ENCODE measurements at places on chromosomes 3 and 15.

GRCh38 chr15:77042245-77042919, 28.5 kb downstream of the TSPAN3 start:
- DNase-seq = no peak

DNA sequence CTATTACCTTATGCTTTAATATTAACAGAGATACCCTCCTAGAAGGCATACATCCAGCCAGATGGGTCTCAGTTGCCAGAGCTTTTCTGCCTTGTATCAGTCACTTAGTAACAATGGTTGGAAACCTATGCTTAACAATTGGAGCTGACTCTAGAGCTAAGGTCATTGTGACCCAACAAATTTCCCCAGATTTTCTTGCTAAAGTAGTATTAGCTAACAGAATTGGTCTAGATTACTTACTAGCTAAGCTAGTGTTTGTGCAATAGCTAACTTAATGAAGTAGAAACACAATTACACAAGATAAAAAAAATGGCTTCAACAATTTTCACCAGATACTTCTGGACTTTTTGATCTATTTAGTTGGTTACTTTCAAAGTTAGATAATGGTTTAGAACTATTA, 236.9 kb downstream of the NSUN3 start:
- DNase-seq = no peak

GRCh38 chr3:149832086-149832485, 19.1 kb downstream of the RNF13 start:
- no peak for DNase-seq

- DNase-seq = no peak
Observed at GRCh38 chr15:43859546-43859945, 32.7 kb downstream of the WDR76 start.

GRCh38 chr3:69320871-69321271, 65.0 kb downstream of the FRMD4B start:
- no peak for DNase-seq

- no peak for DNase-seq
Observed at GRCh38 chr15:90209591-90209990, 8.5 kb downstream of the SEMA4B start.
